Dorsolateral prefrontal cortex (tissue), 122 donors: ENCODE measurements at places on chromosomes 11 and 22.

DNA sequence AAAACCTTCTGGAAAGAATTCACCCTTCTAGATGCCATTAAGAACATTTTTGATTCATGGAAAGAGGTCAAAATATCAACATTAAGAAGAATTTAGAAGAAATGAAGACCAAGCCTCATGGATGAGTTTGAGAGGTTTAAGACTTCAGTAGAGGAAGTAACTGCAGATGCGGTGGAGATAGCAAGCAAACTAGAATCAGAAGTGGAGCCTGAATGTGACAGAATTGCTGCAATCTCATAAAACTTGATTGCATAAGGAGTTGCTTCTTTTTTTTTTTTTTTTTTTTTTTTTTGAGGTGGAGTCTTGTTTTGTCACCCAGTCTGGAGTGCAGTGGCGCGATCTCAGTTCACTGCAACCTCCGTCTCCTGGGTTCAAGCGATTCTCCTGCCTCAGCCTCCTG is 51.6 kb downstream of the MS4A13 start:
- no peak for DNase-seq

DNA sequence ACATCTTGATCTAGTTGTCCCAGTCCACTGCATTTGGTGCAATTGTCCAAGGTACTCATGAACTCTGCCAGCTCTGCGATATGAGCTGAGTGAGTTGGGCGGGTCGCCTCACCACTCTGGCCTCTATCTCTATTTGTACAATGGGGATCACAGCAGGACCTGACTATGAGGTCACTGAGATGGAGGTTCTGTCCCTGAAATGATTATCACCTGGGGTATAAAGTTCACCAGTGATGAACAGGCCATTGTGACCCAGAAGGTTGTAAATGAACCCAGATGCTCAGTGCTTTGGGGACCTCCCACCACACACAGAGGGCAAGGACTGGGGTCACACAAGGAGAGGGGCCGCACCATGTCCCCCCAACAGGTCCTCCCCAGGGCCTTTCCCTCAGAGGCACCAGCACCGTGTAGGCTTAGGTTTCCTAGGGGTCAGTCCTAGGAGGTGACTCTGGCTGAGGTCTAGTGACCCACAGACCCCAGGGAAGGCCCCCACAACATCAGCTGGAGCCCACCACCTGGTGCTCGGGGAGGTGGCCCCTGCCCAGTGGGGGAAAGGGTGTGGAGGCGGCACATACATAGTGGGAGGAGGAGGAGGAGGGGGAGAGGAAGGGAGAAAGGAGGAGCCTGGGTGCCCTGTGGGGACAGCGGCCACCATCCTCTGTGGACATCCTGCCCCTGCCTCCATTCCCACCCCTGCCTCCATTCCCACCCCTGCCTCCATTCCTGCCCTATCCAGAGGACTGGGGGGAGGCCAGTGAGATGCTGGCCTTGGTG is 25.0 kb upstream of the IGLL1 start:
- no peak for DNase-seq

DNA sequence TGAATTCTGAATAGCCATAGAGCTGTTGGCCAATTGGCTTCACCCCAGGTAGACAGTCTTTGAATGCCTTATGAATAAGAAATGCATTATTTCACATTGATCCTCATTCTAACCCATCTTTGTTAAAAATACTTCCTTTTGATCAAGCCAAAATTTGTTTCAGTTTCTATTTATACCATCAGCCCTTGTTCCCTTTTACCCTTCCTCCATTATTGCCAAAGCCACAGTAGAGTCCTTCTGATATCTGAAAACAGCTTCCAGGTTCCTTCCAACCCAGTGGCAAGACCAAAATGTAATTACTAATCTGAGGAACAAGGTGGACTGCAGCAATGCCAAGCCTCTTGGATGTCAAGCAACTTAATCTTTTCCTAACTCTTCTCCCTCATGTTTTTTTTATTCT is 458.8 kb downstream of the BUD13 start:
- DNase-seq: no peak

DNA sequence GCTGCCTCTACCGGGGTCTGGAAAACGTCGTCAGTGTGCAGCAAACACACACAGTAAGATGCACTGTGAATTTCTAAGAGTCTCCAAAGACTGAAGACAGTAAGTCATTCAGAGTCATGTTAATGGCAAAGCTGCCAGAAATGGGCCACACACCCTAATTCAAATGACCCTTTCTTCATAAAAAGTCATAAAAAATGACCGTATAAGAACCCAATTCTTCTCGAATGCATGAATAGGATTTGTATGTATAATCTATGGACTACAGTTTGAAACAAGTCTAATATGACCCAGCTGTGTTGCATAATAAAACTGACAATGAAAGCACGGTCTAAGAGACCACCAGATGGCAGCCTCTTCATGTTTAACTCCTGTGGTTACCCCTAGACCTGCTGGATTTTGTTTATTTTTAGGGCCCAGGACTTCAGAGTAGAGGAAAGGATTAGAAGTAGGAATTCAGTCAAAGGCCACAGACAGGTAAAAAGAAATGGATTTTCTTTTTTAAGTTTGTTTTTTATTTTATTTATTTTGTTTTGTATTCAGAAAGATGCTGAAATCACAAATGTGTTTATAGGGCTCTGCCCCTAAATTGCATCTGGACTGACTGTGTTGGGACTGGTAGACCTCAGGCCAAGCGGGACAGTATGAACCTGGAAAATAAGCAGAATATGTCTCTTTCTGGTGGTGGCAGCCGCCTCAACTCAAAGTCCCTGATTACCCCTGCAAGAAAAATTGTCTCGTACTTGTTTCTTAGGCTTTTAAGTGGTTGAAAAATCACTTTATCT is 32.1 kb upstream of the SLC5A12 start:
- DNase-seq: no peak

DNA sequence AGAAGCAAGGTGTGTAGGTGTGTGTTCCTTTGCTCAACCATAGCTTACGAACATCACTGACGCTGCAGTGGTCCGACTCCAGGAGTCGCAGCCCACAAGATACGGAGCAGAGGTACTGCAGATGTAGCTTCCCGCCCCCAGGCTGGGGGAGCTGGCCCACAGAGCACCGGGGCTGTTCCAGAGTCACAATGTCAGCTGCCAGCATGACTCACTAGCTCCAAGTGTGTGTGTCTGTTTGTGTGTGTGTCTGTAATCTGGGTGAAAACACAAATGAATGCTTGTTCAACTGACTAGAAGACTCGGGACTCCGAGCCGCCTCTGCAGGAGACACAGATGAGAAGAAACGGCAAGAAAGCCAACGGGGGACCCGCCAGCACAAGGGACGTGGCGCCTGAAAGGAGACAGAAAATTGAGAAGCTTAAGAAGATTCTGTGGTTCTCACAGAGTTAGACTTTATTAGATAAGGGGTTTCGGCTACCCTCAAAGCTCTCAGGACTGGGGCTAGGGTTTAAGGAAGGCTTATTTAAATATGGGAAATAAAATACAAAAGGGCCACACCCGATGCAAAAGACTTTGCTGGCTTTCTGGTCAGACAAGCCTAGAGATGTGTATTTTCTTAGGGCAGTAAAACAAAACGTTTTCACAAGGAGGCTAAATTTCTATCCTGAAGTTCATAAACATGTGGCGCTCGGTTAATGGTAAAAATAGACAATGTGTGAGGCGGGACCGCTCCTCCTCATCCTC is 10.7 kb downstream of the VSIG10L2 start:
- DNase-seq: peak; percentile 69

DNA sequence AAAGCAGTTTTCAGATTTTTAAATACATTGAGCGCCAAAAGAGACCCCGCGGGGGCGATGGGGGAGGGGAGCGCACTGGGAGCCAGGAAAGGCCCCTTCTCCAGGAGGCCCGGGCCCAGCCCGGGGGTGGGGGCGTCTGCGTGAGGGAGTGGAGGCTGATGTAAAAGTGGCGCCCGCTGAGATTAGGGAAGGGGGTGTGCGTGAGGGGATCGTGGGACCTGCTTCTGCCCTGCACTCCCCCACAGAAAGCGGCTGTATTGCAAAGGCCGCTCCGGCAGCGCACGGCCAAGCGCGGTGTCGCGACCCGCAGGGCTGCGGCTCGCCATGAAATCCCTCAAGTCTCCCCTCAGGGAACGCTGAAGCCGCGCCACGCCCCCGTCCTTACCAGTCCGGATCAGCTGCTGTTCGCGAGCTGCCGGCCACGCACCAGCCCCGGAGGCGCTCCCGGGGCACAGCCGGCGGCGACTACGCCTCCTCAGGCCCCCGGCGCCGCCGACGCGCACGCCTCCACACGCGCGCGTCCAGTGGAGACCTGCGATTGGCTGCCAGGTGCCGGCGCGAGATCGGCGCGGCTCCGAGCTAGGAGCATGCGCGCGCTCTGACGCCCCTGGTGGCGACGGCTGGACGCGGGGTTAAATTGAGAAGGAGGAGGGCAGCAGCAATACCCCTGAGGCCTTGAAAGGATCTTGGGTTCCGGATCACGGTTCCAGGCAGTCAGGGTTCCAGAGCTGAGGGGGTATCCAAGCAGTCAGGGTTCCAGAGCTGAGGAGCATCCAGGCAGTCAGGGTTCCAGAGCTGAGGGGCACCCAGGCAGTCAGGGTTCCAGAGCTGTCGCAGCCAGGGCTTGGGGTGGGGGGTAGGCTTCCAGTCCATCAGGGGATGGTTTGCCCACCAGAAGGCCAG is at the start of gene ZNF280B:
TSS of gene ZNF280B (minus strand) at position 469 of the 903 bp plus-strand sequence. CDS start 19,344 bp downstream, outside the sequence.
- DNase-seq: peak; percentile 74
